ENCODE measurements at places on chromosomes 7 and 10. TPM values are rescaled to one million over a fixed set of nuclear protein-coding genes. Genes with fewer than 3 reads are reported as not detected.

The PLPP4 gene
- not detected for total RNA-seq

- H3K27ac ChIP-seq = no peak overlapping the region
- H3K4me3 ChIP-seq = no peak overlapping the region
- no peak for DNase-seq
- H3K4me1 ChIP-seq = peaks cover 5% of the 10 kb centered on the region
- H3K36me3 ChIP-seq = peaks cover 57% of the 10 kb centered on the region
- no peaks in the 10 kb centered on the region for H3K27me3 ChIP-seq
Observed at GRCh38 chr7:158666401-158666800, 38.2 kb downstream of the NCAPG2 start.

The ASZ1 gene
- total RNA-seq = not detected

The RGR gene
- total RNA-seq = not detected

DNA sequence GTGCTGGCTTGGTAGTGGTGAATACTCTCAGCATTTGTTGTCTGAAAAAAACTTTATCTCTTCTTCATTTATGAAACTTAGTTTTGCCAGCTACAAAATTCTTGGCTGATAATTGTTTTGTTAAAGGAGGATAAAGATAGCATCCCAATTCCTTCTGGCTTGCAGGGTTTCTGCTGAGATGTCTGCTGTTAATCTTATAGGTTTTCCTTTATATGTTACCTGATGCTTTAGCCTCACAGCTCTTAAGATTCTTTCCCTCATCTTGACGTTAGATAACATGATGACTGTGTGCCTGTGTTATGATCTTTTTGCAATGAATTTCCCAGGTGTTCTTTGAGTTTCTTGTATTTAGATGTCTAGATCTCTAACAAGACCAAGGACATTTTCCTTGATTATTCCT is 9.9 kb upstream of the MRPS33 start:
- H3K36me3 ChIP-seq = peaks cover 24% of the 10 kb centered on the region
- H3K27me3 ChIP-seq = peaks cover 22% of the 10 kb centered on the region
- peaks cover 19% of the 10 kb centered on the region for H3K4me1 ChIP-seq
- H3K4me3 ChIP-seq = no peak overlapping the region

The ZNF862 gene
- total RNA-seq = 24.9 TPM

- peak overlapping the region; percentile 73 for H3K27ac ChIP-seq
- peak; percentile 51 for DNase-seq
- H3K27me3 ChIP-seq = no peaks in the 10 kb centered on the region
- peaks cover 40% of the 10 kb centered on the region for H3K36me3 ChIP-seq
- H3K4me1 ChIP-seq = peaks cover 37% of the 10 kb centered on the region
Observed at GRCh38 chr10:6382081-6382480, 179.3 kb downstream of the PFKFB3 start.

GRCh38 chr10:3500408-3500856 is 284.6 kb downstream of the KLF6 start:
- no peak overlapping the region for H3K27ac ChIP-seq
- H3K4me1 ChIP-seq = no peaks in the 10 kb centered on the region
- no peak overlapping the region for H3K4me3 ChIP-seq
- no peak for DNase-seq

- H3K4me1 ChIP-seq = no peaks in the 10 kb centered on the region
- no peak for DNase-seq
- no peaks in the 10 kb centered on the region for H3K36me3 ChIP-seq
- no peak overlapping the region for H3K27ac ChIP-seq
- no peaks in the 10 kb centered on the region for H3K27me3 ChIP-seq
Observed at GRCh38 chr7:155053002-155053401, 17.1 kb upstream of the HTR5A start.

- H3K4me3 ChIP-seq = no peak overlapping the region
- no peaks in the 10 kb centered on the region for H3K36me3 ChIP-seq
- peaks cover 2% of the 10 kb centered on the region for H3K27me3 ChIP-seq
- no peaks in the 10 kb centered on the region for H3K4me1 ChIP-seq
- no peak overlapping the region for H3K27ac ChIP-seq
Observed at GRCh38 chr10:48940372-48940771, 732 bp upstream of the LRRC18 start.

DNA sequence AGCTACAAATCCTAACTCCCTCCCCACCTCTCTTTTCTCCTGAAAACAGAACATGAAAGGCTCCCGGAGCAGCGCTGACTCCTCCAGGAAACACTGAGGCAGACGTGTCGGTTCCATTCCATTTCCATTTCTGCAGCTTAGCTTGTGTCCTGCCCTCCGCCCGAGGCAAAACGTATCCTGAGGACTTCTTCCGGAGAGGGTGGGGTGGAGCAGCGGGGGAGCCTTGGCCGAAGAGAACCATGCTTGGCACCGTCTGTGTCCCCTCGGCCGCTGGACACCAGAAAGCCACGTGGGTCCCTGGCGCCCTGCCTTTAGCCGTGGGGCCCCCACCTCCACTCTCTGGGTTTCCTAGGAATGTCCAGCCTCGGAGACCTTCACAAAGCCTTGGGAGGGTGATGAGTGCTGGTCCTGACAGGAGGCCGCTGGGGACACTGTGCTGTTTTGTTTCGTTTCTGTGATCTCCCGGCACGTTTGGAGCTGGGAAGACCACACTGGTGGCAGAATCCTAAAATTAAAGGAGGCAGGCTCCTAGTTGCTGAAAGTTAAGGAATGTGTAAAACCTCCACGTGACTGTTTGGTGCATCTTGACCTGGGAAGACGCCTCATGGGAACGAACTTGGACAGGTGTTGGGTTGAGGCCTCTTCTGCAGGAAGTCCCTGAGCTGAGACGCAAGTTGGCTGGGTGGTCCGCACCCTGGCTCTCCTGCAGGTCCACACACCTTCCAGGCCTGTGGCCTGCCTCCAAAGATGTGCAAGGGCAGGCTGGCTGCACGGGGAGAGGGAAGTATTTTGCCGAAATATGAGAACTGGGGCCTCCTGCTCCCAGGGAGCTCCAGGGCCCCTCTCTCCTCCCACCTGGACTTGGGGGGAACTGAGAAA is 30.4 kb downstream of the PFKFB3 start:
- H3K27ac ChIP-seq = no peak overlapping the region
- peaks cover 22% of the 10 kb centered on the region for H3K4me1 ChIP-seq
- no peak for DNase-seq
- H3K4me3 ChIP-seq = no peak overlapping the region
- H3K27me3 ChIP-seq = no peaks in the 10 kb centered on the region

- no peaks in the 10 kb centered on the region for H3K27me3 ChIP-seq
- DNase-seq = no peak
- H3K36me3 ChIP-seq = no peaks in the 10 kb centered on the region
- no peak overlapping the region for H3K4me3 ChIP-seq
- no peak overlapping the region for H3K27ac ChIP-seq
- no peaks in the 10 kb centered on the region for H3K4me1 ChIP-seq
Observed at GRCh38 chr7:31710171-31710570, 23.2 kb downstream of the PPP1R17 start.
